ENCODE measurements at places on chromosomes 16 and 17.

DNA sequence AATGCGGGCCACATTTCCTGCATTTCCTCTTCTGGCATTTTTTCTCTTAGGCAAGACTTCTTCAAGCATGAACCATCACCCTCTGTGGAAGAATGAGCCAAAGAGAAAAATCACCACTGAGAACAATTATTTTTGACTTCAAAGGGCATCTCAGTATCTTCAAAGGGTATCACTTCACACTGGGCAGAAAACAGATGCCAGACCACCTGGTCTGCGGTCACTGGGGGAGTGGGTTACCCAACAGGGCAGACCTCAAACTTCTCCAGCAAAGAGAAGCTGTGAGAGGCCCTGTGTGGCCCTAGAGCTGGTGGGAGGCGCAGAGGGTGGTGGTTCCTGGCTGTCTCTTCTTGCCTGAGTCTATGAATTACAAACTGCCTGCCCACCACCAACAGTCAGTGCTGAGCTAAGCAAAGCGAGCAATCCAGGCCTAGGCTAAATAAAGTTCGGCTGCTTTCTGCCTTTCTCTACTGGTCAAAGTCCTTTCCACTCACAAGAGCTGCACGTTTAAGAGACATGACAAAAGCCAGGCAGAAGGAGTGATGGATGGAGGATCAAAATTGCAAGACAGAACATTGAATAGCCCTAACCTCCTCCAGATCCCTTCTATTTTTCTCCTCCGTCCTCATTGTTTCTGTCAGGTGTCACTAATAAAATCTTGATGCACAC lies 602.7 kb upstream of the CDH5 start:
- no peak for DNase-seq

- DNase-seq, result no peak
Observed at GRCh38 chr16:51527349-51527748, 376.3 kb upstream of the SALL1 start.

DNA sequence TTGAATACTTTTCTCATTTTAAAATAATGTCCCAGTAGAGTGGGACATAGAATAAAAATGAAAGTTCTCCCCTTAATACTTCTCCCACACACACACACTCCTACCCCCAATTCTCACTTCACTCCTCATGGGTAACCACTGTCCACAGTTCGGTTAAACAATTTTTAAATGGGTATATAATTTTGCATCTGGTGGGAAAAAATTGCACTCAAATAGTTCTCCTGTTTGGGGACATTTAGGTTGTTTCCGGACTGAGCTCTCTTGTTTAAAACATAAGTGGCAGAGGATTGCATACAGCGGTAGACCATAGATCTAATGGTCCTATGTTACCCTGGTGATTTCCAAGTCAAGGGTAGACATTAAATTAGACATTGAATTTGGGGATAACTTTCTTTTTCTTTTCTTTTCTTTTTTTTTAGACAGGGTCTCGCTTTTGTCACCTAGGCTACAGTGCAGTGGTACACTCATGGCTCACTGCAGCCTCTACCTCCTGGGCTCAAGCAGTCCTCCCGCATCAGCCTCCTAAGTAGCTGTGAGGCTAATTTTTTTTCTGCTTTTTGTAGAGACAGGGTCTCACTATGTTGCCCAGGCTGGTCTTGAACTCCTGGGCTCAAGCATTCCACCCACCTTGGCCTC lies 138.3 kb downstream of the SOCS1 start:
- DNase-seq, result no peak

DNA sequence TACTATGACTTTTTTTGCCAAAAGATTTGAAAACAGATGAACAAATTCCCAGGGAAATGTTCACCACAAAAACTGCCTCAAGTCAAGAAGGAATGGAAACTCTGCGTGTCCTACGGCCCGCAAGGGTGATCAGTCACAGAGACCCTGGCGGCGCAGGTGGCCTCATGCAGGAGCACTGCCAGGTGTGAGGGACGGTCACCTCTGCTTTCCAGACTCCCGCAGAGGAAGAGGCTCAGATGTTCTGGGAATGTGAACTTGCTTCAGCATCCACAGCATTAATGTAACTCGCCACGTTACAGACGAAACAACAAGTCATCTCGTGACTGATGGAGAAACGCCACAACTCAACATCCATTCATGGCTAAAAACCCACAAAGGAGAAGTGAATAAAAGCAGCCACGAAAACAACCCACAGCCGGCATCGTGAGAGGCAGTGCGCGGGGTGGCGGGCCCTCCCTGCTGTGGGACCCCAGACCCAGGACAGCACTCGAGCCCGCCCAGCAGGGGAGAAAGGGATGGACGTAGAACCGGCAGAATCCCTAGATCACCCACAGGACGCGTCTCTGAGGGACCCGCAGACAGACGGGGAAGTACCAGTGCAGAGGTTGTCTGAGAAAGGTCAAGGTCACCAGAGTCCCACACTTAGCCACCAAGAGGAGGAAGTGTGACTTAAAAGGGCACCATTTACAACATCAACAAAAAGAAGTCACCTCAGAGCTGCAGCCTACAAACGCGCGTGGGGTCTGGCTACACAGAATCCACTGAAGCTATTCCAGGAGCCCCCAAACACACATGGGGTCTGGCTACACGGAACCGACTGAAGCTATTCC lies 76.9 kb upstream of the GNG13 start:
- DNase-seq, result no peak

Data from fibroblast of skin of scalp (primary cell).